ENCODE measurements at places on chromosomes 5 and 9.

DNA sequence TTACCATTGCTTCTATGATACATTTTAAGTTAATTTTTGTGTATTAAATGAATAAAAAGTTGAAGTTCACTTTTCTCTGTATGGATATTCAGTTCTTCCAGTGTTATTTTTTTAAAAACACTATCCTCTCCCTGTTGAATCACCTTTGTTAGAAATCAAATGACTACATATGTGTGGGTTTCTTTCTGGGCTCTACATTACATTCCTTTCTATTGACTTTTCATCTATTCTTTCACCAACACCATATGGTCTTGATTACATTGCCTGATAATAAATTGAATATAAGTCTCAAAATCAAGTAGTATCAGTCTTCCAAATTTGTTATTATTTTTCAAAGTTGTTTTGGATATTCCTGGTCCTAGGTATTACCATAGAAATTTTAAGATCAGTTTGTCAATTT is 7.3 kb upstream of the RASEF start:
- no peak for DNase-seq

GRCh38 chr9:124770359-124771020 is 621 bp downstream of the NR6A1 start:
- DNase-seq: no peak

DNA sequence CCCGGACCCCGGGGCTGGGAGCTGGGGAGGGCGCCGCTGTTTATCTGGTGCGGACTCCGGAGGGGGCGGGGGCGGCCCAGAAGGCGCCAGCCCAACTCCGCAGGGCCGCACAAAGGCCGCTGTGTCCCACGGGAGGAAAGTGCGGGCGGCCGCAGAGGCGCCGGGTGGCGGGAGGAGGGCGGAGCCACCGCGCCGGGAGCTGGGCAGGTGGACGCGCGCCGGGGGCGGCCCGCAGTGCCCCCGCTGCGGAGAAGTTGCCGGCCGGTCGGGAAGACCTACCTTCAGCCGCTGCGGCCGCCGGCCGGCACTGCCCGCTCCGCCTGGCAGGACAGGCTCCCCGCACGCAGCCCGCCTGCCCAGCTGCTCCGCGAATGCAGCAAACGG is 43.6 kb downstream of the NACC2 start:
- DNase-seq: no peak

DNA sequence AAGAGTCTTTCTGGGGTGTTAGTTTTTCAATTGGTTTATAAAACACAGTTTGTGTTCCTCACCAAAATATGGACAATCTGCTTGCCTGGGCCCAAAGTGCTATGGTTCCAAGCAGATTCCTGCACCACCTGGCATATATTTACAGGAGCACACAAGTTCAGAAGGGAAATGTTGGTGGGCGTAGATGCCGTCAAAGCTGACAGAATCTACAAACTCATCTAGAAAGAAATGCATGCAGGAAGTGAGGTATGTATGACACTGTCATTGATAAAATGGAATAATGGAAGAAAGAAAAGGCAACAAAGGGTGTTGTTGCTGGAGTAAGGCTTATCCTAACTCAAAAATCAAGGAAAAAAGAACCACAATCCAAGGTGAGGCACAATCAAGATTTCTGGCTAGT is 225.8 kb downstream of the MLLT3 start:
- DNase-seq: no peak

GRCh38 chr9:117574099-117574498 is 130.1 kb upstream of the TLR4 start:
- no peak for DNase-seq

DNA sequence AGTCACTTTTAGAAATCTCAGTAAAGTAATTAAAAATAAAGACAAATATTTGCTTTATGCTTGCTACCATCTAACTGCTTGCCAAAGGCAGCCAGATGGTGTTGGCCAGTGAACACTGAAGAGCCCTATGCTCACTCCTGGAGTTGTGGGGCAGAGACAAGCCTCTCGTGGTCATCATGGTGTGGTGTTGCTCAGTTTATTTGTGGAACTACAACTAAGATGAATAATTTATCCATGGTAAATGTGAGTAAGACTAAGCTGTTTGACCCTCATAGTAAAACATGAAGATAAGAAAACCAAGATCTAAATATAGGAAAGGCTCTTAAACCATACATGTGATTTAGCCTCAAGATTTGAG is 100.7 kb downstream of the PDE8B start:
- no peak for DNase-seq

DNA sequence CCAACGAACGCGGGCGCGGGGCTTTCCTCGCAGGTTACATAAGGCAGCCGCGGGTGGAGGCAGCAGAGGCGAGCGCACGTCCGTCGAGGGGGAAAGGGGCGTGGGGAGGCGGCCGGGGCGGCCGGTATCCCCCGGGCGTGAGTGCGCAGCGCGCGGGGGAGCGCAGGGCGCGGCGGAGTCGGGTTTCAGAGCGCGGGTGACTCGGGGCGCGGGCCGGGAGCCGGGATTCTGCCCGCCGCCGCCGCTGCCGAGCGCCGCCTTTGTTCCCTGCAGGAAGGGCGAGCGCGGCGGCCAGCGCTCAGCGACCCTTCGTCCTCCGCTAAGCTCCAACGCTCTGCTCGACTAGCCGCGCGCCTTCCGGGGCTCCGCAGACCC is at the start of gene COL15A1:
Gene COL15A1, plus strand, starts transcription at position 226 of the 375 bp plus-strand sequence. CDS start 155 bp downstream, outside the sequence.
- DNase-seq: no peak

GRCh38 chr9:91089405-91090129 is 272.2 kb downstream of the AUH start:
- DNase-seq: no peak

GRCh38 chr9:121120386-121120785 is 45.6 kb downstream of the CNTRL start:
- no peak for DNase-seq

- no peak for DNase-seq
Observed at GRCh38 chr9:81069923-81070322, 619.4 kb downstream of the TLE1 start.

DNA sequence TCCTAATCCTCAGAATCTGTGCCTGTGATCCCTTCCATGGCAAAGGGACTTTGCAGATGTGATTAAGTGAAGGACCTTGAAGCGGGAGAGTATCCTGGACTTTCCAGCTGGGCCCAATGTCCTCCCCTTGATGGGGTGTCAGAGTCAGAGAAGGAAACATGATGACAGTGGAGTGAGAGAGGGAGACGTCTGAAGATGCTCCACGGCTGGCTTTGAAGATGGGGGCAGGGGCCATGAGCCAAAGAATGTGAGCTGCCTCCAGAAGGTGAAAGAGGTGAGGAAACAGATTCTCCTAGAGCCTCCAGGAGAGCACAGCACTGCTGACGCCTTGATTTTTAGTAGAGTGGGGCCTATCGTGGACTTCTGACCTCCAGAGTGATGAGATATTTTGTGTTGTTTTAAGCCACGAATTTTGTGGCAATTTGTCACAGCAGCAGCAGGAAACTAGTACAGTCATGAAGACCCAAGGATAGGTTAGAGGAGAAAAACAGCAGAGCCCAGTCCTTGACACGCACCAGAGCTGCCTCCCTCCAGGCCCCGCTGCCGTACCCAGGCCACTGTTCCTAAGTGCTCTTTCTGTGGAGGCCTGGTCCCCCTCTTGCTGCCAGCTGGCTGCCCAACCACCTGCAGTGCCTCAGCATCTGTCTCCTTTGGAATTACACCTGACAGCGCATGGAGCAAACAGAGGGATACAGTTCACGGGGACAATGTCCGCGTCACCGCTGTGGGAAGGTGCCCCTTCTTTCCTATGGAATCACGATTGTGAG is 78.1 kb downstream of the MACROH2A1 start:
- DNase-seq: no peak

DNA sequence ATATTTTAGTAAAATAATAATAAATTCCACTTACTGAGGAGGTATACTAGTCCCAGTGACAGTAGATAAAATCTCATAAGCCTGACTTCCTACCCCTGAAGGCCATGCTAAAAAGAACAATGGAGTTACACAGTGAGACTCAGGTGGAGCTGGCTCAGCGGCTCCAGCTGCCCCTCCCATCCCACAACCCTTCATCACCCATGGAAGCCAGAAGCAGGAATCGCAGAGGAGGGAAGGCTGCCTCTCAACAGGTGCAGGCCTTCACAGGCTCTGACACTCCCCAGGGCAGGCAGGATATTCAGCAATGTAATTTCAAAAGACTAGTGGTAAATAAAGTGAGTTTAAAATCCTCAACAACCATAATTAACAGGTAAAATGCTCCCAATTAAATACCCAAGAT is 67.5 kb downstream of the FANCC start:
- no peak for DNase-seq

GRCh38 chr5:93893075-93893474 is 151.7 kb upstream of the POU5F2 start:
- no peak for DNase-seq

GRCh38 chr5:80736730-80737129 is 81.9 kb upstream of the DHFR start:
- DNase-seq: no peak

GRCh38 chr9:35488021-35488420 is 1.9 kb upstream of the RUSC2 start:
- DNase-seq: no peak

- DNase-seq: no peak
Observed at GRCh38 chr9:110255034-110255462, 1.3 kb downstream of the TXN start.

DNA sequence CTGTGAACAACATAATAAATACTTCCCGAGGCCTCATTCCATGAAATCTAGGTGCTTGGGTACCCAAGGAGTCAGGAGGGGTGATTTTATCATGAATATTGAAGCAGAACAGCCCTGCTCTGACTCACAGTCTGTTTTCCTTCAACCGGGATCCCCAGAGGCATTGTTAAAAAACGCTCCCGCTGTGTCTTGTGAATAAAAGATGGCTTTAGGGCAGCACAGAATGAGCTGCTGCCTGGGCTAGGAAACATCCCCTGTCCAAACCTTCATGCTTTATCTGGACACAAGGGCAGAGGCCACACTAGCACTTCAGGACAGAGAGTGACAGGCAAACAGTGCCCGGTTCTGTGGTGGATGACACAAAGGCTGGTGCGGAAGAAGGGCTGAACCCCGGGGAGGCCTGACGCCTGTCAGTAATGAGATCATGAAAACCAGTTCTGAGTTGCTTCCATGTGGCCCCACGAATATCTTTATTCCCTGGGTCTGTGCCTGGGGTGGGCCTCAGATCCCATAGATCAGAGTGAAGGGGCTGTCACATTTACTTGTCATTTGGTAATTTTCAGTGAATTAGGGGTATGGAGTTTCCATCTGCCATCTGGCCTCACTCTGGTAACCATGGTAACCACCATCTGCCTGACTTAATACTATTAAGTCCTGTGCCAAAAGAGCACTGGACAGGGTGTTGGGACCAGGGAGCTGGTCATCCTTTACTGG is 2.6 kb downstream of the IGFBPL1 start:
- DNase-seq: no peak

GRCh38 chr5:94672746-94673145 is 54.3 kb downstream of the SLF1 start:
- no peak for DNase-seq

DNA sequence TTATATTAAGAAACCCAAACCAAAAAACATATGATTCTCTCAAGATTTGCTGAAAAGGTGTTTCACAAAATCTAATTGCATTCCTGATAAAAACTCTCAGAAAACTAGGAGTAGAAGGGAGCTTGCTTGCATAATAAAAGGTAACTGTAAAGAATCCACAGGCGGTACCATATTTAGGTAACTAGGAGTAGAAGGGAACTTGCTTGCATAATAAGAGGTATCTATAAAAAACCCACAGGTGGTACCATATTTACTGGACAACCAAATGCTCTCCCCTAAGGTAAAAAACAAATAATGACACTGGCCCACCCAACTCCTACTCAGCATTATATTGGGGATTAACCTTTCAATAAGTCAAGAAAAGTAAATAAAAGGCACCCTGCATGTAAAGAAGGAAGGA is 57.5 kb upstream of the FCN1 start:
- DNase-seq: no peak

- DNase-seq: no peak
Observed at GRCh38 chr5:146048994-146049703, 56.2 kb downstream of the PLAC8L1 start.

- DNase-seq: no peak
Observed at GRCh38 chr5:38166832-38167231, 91.5 kb upstream of the EGFLAM start.

- peak; percentile 69 for DNase-seq
Observed at GRCh38 chr9:131667576-131667975, 72.3 kb downstream of the RAPGEF1 start.

DNA sequence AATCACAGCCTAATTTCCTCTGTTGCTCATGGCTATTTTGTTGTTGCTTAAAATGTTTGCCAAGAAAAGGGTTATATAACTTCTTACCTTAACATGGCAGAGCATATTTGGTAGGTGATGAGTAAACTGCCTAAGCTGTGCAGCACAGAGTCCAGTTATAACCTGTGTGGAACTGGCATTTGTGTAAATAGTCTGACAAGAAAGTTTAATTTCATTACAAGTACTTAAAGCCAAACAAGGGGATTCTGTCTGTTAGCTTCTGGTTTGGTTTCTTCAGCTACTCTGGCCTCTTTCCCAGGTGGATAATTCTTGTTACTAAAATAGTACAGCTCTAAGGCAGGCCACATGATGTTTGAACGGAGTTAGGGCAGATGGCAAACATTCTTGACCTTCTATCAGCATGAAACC is 72.2 kb downstream of the PTCD2 start:
- DNase-seq: no peak

DNA sequence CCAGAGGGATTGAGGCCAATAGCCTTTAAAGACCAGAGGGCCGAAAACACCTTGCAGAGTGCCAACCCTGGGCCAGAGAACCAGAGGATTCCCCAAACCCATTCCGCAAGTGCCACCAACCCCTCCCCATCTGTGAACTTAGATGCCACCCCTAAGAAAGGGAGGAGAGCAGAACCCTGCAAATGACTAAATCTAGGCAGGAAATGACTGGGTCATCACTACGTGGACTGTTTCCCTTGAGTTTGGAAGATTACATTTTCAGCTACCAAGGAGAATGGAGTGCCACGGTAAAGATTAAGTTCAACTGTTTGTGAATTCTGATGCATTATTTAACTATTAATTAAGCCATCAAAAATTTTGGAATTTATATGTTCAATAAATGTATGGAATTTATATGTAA is 142.8 kb downstream of the ENC1 start:
- DNase-seq: no peak

GRCh38 chr5:166772770-166773169 is 1518.7 kb upstream of the WWC1 start:
- DNase-seq: no peak

Measured in T-helper 22 cell (primary cell).